CD4-positive, alpha-beta T cell treated with Interleukin-15 for 4 hours (primary cell): ENCODE measurements at places on chromosomes 2 and 18.

DNA sequence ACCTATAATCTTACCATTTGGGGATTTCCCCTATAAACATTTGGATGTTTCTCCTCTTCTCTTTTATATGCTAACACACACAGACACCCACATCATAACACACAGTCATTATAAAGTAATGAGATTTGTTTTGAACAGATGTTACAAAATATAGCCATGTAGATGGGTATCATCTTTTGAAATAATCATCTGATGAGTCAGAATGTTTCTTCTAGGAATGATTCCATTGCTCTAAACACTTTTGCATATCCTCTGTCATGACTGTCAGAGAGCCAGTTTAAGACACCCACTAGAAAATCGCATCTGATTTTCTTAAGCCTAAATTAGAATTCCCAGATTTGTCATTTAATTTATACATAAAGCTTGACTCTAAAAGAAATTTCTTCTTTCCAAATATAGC lies 442.6 kb downstream of the CMPK2 start:
- no peak for DNase-seq

GRCh38 chr2:10579441-10579840 lies 110.3 kb downstream of the NOL10 start:
- DNase-seq, result no peak

- no peak for DNase-seq
Observed at GRCh38 chr18:33116376-33116775, 324.1 kb downstream of the CCDC178 start.

DNA sequence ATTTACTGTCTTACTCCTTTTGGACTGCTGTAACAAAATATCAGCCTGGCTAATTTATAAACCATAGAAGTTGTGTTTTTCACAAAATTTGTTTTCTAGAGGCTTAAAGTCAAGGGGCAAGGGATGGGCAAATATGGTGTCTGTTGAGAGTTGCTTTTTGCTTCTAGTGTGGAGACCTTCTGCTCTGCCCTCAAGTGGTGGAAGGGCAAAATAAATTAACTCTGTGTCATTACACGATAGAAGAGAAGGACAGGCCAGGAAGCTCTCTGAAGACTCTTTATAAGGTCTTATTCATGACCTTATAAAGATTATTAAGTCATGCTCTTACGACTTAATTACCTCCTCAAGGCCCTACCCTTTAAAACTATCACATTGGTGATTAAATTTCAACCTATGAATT lies 181.2 kb upstream of the LRATD1 start:
- no peak for DNase-seq

GRCh38 chr2:64462940-64463700 lies 9.2 kb downstream of the LGALSL start:
- no peak for DNase-seq

- no peak for DNase-seq
Observed at GRCh38 chr2:64946769-64947247, 42.4 kb upstream of the SLC1A4 start.

GRCh38 chr2:48126162-48126561 lies 219.9 kb upstream of the FBXO11 start:
- no peak for DNase-seq

GRCh38 chr2:194015751-194016150 lies 1641.3 kb upstream of the SLC39A10 start:
- DNase-seq, result no peak

DNA sequence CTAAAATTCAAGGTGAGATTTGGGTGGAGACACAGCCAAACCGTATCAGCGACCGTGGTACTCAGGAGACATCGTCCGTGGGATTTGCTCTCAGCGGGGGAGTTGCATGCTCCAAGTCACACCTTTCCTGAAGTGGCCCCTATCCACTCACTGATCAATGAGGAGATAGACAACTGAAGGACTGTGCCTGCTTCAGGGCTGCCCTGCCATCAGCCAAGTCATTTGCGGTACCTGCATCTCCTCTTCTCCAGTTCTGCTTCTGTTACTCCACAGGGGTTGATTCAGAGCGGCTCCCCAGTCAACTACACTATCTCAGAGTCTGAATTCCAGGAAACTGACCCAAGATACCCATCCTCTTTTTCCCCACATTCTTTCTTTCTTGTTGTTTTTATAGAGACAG lies 184.1 kb downstream of the MREG start:
- DNase-seq, result no peak

DNA sequence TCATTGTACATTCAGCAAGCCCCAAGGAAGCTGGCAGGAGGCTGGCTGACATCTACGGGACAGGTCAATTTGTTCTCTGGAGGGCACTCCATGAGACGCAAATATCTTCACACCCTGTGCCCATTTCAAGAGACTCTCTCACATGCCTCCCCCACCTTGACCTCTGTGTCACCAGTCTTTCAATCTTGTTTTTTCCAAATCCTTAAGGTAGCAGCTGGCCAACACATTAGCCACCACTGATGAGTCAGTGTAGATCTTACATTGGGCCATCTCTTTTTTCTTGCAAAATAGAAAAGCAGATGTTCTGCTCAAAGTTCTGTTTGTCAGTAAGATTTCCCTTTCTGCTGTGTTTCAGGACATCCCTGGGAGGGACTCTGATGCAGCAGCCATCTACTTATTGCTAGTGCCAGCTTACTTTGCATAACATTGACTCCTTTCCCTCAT lies 1.7 kb upstream of the DPP4 start:
- no peak for DNase-seq

- DNase-seq, result no peak
Observed at GRCh38 chr2:239002954-239003623, 155.2 kb downstream of the TWIST2 start.

- no peak for DNase-seq
Observed at GRCh38 chr18:47448956-47449355, 197.5 kb upstream of the SKOR2 start.

GRCh38 chr2:118577202-118577601 lies 270.2 kb downstream of the EN1 start:
- DNase-seq, result no peak

GRCh38 chr18:27921904-27922751 lies 254.8 kb downstream of the CDH2 start:
- no peak for DNase-seq

- DNase-seq, result no peak
Observed at GRCh38 chr2:16312771-16313170, 352.9 kb downstream of the CYRIA start.

DNA sequence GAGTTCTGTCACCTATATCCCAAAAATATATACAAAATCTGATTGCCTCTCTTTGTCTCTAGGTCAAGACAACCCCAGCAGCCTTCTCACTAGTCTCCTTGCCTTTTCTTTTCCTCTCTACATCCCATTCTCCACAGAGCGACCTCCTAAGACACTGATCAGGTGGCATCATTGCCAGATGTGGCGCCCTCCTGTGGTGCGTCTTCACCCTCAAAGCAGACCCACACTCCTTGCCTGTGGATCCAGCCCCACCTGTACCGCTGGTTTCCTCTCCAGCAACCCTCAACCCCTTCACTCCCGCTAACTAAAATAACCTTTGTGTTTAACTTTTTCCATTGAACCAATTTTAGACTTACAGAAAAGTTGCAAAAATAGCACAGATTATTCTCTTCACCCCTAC lies 273.3 kb downstream of the GLI2 start:
- no peak for DNase-seq

- no peak for DNase-seq
Observed at GRCh38 chr2:166494140-166494624, at the start of gene SCN7A. Gene SCN7A (minus strand): TSS chr2:166494249. CDS start chr2:166477696, 16,553 bp downstream.

DNA sequence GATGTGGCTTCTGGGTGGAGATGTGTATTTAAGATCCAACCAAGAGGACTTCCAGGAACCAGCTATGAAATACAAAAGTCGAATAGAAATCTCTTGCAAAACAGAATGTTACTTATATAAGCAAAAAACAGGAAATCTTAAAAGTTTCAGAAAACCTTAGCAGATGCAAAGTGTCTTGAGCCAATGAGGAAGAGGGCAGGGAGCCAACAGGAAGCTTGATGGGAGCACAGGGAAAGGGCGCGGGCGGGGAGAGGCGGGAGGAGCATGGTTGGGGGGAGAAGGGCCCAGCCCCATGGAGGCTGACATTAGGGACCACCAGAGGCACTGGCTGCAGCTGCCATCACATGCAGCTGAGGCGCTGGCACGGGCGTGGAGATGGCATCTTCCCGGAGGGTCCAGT lies 203.3 kb downstream of the SNTG2 start:
- no peak for DNase-seq

GRCh38 chr18:59686260-59686659 lies 11.0 kb downstream of the CCBE1 start:
- no peak for DNase-seq

GRCh38 chr2:112834396-112835037 lies 2.1 kb downstream of the IL1B start:
- no peak for DNase-seq

GRCh38 chr2:27369471-27370025 lies 590 bp downstream of the EIF2B4 start:
- DNase-seq, result no peak

- DNase-seq, result no peak
Observed at GRCh38 chr2:121095257-121096080, 189.5 kb downstream of the TFCP2L1 start.

- DNase-seq, result no peak
Observed at GRCh38 chr2:32851777-32852439, 94.8 kb upstream of the LTBP1 start.

GRCh38 chr18:71038196-71038595 lies 749.4 kb downstream of the SOCS6 start:
- DNase-seq, result no peak

DNA sequence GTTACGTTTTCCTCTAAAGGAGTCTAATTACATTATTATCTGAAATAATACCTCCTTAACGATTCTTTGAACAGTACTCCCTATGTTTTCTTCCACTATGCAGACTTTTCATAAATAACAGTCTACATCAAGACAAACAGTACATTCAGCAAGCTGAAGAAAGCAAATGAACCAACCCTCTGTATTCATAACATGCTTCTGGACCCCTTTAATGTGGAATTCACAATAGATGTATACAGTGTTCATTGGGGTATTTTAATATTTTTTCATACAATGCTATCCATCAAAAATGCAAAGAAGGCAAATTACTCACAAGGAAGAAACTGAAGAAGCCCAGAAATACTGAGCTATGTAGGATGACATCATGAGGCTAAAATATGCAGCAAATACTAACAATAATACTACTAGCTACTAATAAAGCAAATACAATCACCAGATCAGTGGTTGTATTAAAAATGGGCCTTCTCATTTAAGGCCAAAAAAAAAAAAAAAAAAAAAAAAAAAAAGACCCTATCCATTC lies 408.6 kb downstream of the MTX2 start:
- DNase-seq, result no peak

- peak; percentile 44 for DNase-seq
Observed at GRCh38 chr2:240567137-240567871, 980 bp upstream of the RNPEPL1 start.

DNA sequence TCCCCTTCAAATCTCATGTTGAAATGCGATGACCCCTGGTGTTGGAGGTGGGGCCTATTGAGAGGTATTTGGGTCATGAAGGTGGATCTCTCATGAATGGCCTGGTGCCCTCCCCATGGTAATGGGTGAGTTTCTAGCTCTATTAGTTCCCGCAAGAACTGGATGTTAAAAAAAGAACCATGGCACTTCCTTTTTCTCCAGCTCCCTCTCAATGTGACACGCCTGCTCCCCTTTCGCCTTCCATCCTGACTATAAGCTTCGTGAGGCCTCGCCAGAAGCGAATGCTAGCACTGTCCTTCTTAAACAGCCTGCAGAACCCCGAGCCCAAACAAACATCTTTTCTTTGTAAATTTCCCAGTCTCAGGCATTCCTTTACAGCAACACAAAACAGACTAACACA lies 303.2 kb upstream of the REV1 start:
- DNase-seq, result no peak

DNA sequence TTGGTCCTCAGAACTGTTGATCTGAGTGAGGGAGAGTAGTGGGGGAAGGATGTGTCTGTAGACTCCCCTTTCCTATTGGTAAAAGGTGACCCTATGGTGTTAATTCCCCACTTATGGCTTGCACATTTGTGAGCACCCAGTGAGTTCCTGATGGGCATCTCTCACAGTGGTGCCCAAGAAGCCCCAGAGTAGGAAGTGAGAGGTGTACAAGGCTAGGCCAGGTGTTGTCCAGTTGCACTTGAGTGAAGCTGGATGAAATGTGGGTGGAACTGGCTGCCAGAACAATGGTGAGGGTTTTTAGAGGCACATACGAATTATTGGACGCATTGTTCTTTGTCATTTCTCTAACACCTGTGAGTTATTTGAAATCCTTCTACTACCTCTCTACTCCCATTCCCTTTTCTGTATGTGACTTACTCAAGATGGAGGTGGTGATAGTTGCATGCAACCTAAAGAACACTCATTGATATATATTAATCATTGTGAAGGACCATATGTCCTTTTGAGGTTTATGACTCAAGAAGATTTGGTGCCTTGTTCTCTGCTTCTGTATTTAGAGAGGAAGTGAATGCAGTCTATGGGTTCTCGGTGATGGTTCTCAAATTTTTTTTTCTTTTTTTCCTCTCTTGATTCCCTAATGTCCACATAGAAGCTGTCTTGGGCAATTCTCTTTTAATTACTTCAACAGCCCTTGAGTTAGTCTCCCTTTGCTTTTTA lies 162.7 kb downstream of the FSHR start:
- DNase-seq, result no peak

DNA sequence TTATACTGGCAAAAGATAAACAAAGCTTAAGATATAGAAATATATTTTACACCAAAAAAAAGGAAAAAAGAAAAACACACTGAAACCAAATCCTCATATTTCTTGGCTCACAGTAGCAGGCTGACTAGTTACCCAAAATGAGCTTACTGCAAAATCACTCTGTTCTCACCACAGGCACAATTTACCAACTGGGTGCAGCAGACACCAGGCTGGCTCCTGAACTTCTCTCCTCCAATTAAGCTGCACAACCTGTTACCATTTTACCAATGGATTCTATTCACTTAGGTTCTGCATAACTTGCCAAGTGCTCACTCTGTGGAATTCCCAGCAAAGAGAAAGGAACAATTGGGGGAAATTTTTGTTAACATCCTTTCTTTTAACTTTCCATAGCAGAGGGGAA lies 679.3 kb downstream of the ZEB2 start:
- DNase-seq, result no peak

- no peak for DNase-seq
Observed at GRCh38 chr18:51575171-51575570, 377.7 kb upstream of the MEX3C start.

DNA sequence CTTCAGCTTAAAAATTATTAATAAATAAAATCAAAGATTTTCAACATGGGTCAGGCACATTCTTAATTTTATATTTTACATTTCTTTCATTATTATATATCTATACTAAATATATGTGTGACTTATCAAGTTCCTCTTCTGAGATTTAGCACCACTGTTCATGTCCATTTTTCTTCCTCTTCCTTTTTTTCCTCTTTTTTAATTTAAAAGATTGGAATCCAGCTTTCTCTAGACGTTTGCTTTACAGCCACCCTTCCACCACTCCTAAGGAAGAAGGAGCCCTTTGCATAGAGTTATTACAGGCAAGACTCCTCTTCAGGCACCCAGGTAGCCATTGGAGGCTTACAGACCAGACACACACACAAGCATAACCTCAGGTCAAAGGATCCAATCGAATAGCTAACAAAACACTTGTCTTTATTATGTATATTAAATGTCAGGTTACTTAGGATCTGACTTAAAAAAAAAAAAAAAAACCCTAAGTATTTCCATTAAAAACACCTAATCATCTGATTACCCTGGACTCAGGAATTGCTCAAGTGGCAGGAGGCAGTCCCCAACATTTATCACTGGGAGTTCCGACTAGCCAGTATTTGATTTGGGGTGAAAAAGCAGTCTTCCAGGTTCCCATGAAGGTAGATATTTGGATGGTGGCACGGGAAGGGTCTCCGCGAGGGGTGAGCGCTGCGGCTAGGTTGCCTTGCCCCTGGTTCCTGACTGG lies 2.4 kb upstream of the ZEB2 start:
- no peak for DNase-seq

GRCh38 chr2:228673876-228674554 lies 492.5 kb upstream of the SPHKAP start:
- no peak for DNase-seq
